Dermis blood vessel endothelial cell (primary cell): ENCODE measurements at places on chromosomes 7 and 10. TPM values are rescaled to one million over a fixed set of nuclear protein-coding genes. Genes with fewer than 3 reads are reported as not detected.

GRCh38 chr10:61475449-61475873 lies 22.3 kb upstream of the TMEM26 start:
- peak; percentile 72 for DNase-seq

GRCh38 chr7:36439624-36440023 lies 50.0 kb downstream of the ANLN start:
- no peak for DNase-seq

GRCh38 chr7:30796105-30796869 lies 25.1 kb downstream of the MINDY4 start:
- DNase-seq = peak; percentile 71

GRCh38 chr7:127047521-127047920 lies 205.2 kb downstream of the GRM8 start:
- no peak for DNase-seq

- no peak for DNase-seq
Observed at GRCh38 chr10:74307061-74307651, 156.1 kb downstream of the ADK start.

DNA sequence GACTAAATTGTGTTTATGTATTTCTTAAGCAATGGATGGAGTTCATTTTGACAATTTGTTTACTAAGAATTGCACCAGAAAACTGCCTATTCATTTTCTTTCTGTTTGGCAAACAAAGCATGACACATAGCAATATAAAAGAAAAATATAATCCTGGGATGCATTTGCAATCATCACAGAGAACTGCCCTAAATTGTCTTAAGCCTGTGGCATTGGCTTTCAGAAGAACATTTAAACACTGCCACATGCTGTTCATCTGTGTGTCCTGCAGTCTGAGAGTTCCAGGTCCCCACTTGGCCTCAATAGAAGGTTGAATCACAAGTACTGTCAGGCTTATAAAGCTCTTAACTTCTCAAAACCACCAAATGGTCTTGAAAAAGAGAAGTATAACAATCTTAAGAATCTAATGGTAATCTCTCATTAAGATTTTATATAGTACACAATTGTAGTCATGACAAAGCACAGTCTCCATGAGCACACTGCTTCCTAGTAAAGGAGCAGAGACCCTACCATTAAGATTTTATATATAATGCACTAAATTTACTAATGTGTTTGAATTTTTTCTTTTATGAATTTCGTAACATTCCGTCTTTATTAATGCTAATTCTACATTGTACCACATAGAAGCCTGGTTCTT lies 29.9 kb downstream of the RNLS start:
- DNase-seq = peak; percentile 73

DNA sequence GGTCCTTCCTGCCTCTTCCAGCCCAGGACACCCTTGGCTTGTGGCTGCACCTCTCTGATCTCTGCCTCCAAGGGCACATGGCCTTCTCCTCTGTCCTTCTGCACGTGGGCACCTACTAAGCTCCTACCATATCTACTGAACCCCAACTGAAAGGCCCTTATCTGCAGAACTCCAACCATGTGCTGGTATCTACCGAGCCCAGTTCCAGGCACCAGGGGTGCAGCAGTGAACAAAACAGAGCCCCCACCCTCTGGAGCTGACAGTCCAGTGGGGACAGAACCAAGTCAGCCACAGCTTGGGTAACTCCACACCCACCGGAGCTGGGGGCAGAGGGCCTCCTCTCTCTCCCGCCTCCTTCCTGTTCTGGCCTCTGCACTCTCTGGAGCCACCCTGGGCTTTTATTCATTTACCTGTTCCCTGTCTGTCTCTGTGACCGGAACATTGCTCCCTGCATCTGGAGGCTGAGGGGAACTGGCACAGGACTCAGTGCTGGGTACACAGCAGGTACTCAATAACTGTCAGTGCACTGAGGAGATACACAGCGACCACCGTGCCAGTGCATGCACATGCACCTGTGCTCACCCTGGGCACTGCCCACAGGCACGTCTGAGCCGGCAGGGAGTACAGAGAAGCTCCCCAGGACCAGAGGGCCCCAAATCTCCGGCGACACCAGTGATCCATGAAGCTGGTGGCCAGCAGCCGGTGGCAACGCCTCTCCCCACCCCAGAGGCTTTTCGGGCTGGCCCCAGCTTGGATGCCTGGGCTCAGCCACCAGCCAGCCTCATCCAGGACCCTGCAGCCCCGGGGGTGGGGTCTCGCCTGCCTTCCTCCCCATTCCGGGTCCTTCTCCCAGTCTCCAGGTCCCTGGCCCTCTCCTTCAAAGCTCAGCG lies 2.0 kb downstream of the MICALL2 start:
- no peak for DNase-seq

GRCh38 chr7:79257959-79258358 lies 195.5 kb downstream of the MAGI2 start:
- no peak for DNase-seq

DNA sequence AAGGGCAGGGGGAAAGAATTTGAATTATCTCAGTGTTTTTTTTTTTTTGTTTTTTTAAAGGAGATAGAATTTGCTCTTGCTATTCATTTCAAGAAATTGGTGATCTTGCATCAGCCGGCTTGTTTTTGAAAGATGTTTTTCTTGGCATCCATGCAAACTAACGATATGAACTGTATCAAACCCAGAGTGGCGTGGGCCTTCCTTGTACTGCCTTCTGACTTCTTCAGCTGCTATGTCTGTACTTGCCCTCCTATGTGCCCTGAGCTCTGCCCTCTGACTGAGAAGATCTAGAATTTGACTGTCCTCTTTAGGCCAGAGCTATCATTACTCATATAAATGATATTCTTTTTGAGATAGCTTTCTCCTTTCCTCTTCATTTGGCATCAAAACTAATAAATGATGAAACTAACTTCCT lies 183.1 kb downstream of the EXOC4 start:
- DNase-seq = peak; percentile 59

DNA sequence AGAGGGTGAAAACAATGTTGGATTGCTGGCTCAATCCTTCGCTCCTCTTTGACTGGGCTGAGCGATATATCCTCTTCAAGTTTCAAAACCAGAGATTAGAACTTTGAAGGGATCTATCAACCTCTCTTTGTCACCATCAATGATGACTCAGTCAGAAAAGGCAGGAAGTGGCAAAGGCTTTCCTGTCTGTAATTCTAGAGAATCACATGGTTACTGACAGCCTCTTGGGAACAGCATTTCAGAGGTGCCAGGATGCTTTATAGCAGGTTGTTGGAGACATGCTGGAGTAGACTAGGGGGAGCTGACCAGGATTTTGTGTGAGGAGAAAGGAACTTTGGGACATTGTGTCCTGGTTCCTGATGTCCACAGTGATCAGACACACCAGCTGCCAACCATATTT lies 81.3 kb downstream of the PRKCQ start:
- no peak for DNase-seq

DNA sequence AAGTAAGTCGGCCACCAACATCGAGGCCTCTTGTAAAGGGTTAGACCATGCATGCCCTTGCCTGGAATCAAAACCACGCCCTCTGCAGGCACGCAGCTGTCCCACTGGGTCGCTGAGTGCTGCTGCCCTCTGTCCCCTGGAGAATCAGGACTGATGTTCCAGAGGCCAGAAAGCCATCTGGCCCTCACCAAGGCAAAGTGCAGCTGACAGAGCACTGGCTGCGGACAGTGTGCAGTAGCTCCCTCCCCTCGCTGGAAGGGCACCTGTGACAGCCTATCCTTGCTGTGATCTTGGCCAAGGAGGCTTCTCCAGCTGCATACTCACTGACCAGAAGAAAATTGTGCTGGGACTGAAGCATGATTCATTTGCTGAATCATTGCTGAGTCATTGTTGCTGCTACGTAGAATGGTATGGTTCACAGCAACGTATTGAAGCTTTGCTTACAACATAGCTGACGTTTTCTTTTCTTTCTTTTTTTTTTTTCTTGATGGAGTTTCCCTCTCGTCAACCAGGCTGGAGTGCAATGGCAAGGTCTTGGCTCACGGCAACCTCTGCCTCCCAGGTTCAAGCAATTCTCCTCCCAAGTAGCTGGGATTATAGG lies 30.4 kb downstream of the DDC start:
- DNase-seq = peak; percentile 94

DNA sequence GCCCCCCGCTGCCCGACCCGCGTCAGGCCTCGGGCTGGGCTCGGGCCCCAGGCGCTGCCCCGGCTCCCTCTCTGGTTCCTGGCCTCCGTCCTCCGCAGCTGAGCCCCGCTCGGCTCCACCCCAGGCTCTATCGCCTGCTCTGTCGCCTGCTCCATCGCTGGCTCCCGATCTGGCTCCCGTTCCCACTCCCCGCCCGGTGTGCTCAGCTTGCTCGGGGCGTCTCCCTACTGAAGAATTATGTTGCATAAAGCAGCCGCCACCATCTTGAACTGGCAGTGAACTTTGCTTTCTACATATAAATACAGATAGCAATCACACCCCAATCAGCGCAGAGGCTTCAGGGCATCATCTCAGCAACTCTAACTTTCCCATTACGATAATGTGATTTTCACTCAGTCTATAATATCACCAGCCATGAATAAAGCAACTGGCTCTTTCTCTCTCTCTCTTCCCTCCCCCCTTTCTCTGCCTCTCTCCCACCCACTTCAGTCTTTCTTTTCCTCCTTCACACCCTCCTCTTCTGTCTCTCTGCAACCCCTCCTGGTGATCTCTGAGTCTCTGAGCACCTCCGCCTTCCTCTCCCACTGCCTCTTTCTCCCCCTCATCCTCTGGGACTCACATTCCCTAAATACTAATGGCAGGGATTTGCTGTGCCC lies 43.3 kb upstream of the BTRC start:
- DNase-seq = no peak

DNA sequence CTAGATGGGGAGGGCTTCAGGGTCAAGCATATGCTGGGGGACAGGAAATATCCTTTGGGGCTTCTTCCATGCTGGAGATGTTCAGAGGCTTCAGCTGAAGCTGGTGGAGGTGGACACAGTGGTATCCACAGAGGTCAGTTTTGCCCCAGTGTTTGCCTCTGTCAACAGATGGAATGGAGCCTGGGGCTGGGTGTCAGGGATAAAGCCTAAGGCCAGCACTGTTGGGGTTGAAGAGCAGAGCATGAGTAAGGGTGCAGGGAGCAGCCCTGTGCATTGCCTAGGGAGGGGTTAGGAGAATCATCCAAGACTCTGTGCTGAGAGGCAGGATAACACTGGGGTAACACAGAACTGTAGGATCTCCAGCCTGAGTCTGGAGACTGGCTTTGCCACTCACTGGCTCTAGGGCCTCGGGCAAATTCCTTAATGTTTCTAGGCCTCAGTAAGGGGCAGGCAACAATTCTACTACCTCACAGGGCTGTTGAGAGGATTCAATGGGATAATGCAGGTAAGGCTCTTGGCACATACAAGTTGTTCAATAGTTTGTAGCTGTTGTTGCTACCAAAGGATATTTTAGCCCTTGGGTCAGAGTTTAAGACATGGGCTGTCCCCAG lies 21.8 kb upstream of the MYL7 start:
- no peak for DNase-seq

DNA sequence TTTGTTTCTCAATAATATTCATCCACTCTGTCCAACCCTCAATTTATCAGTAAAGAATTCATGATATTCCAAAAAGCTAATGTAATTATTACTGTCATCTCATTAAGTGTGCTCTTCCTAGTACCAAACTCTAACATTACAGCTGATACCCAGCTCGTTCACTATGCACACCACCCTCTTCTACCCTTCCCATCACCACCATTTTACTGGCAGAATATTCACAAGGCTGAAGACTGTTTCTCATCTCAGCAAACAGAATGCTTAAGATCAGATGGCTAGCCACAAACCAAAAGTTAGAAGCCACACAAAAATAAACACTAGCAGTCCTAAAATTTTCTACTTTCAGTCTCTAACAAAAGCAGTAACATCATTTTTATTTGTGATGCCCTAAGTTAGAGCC lies 121.5 kb downstream of the SRPK2 start:
- no peak for DNase-seq

GRCh38 chr10:43058716-43059335 lies 18.0 kb upstream of the RET start:
- no peak for DNase-seq

GRCh38 chr10:4141471-4141870 lies 356.5 kb upstream of the KLF6 start:
- peak; percentile 56 for DNase-seq

- no peak for DNase-seq
Observed at GRCh38 chr10:60155943-60156683, 233.6 kb downstream of the ANK3 start.

GRCh38 chr10:71302874-71303568 lies 16.0 kb upstream of the SLC29A3 start:
- peak; percentile 77 for DNase-seq

DNA sequence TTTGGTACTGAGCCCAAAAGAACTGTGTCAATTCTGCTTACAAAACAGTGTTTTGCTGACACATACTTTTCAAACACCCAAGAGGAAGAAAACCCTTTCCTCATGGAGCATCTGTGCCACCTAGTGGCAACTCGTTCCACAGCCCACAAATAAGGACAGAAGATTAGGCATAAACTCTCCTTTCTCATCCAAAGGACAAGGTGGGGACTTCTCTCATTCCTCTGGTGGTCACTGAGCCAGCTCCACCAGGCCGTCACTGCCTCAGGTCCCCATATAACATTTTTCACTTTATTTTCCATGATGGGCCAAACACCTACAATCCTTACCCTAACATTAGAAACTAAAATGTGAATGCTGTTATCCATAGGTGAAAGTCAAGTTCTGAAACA lies 76.9 kb downstream of the RNF216 start:
- peak; percentile 88 for DNase-seq

Gene GPC2
- 2.8 and 4.4 TPM in 2 replicates for total RNA-seq

Gene WEE2
- total RNA-seq = not detected in 2 replicates

Gene DLG5
- total RNA-seq = 7.8 and 11.1 TPM in 2 replicates

Gene GRM3
- not detected in 2 replicates for total RNA-seq

Gene BEND7
- 14.2 and 15.3 TPM in 2 replicates for total RNA-seq
